Activated T-cell treated with anti-CD3 and anti-CD28 coated beads for 48 hours (primary cell): ENCODE measurements at places on chromosomes 11 and 22.

DNA sequence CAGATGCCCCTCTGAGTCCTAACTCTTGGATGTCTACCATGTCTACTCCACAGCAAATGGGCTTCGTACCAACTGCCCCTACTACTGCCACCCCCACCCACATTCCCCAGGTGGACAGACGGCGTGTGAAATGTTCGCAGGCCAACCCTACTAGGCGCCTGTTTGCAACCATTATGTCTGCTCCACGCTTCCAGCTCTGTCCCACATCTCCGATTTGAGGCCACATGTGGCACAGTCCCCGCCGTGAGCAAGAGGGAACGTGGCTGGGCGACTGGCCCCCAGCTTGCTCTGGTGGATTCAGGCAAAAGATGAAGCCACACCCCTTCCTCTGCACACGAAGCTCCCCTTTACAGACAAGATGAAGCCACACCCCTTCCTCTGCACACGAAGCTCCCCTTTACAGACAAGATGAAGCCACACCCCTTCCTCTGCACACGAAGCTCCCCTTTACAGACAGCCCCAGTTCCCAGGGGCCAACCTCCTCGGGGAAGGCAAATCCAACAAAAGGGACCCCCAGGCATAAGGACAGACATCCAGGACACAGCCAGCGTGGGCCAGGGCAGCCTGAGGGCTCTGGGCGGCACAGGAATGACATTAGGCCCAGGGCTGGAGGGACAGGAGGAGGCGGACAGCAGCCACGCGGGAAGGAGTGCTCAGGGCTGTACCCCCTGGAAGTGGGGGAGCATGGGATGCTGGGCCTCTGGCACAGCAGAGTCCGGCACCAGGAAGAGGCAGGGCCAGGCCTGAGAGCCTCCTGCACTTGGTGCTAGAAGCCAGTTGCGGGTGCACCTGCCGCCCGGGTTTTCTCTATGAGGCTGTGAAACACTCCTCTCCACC lies 106.2 kb downstream of the SHANK2 start:
- DNase-seq = no peak

GRCh38 chr11:35689081-35689996 lies 26.8 kb downstream of the TRIM44 start:
- DNase-seq = no peak

GRCh38 chr11:61567286-61568061 lies 13.4 kb downstream of the SYT7 start:
- DNase-seq = peak; percentile 74

GRCh38 chr11:119752946-119753345 lies 23.9 kb upstream of the NECTIN1 start:
- DNase-seq = no peak

DNA sequence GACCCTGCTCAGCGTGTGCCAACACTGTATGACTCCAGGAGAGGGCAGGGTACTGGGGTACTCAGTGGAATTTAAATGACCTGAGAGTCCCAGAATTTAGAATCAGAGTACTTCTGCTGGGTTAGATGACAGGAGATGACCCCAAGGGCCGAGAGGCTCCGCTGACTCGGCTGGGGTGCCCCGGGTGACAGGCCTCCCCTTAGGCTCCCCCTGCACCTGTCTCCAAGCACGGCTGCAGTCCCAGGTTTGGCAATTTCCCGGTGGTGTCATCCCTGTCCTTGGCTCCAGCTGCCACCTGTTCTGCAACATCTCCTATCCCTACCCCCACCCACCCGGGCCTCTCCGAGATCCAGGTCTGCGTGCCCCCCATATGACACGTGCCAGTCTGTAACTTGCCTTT lies 1.3 kb downstream of the ACTN3 start:
- DNase-seq = no peak

DNA sequence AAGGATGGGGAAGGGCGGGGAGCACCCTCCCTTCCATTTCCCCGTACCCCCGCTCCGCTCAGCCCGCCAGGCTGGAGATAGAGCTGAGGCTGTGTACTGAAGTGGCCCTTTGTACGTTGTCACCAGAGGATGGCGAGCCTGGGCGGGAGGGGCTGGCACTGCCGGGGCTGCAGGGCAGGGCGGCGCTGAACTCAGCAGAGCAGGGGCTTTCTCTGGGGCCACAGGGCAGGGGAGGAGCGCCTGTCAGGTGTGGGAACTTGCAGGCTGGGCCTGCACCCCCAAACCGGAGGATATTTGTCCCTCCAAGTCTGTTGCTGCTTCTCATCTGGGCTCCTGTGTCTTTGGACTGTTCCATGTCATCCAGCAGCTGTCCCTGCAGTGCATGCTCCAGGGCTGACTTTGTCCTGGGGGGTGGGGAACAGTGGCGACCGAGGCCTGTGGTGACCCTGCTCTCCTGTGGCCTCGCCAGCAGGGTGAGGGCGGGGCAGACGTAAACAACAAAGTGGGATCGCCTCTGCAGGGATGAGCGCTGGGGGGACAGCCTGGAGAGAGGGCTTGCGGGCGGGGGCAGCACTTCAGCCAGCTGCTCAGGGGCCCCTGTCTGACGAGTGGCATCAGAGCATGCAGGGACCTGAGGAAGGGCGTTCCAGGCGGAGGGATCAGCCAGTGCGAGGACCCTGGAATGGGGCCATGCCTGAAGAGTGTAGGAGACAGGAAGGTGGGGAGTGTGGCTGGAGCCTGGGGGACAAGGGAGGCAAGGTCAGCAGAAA lies 13.1 kb downstream of the MGAT3 start:
- DNase-seq = no peak

- DNase-seq = peak; percentile 52
These were observed 27.0 kb downstream of the ART5 start for GRCh38 chr11:3614742-3615171.

GRCh38 chr11:67120881-67121710 lies 2.0 kb downstream of the KDM2A start:
- no peak for DNase-seq

DNA sequence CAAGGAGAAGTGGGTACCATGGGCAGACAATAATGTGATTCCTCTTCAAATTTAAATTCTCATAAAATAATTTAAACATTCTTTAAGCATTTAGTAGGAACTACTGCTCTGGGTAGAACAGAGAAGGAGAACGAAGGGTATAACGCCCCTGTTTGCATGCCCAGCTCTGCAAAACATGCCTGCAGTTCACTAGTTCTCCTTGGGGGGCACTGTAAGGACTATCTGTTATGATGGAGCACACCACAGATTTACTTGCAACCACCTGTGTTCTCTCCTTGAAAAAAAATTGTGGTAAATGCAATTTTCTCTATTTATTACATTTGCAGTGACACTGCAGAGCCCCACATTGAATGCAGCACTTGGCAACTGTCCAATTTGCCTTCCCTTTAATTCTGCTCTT lies 100.3 kb downstream of the GUCY1A2 start:
- no peak for DNase-seq

DNA sequence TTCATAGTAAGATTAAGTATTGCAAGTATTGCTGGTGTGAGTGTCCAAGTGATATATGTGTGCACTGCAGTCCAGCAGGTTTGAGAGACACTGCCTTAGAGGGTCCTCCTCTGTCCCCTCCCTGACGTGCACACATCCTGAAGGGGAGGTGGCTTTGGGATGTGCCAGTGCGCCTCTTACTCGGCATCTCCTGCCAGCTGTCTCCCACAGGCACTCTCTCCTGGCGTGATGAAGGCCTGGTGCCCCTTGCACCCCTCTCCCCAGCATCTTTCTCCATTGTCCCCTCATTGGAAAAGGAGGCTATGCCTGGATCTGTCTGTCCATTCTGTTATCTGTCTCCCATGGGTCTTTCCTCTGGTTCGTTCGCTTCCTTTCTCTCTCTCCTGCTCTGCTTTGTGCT lies 24.2 kb downstream of the GTPBP1 start:
- no peak for DNase-seq

GRCh38 chr11:7851391-7851790 lies 54.6 kb upstream of the OR5P2 start:
- no peak for DNase-seq

DNA sequence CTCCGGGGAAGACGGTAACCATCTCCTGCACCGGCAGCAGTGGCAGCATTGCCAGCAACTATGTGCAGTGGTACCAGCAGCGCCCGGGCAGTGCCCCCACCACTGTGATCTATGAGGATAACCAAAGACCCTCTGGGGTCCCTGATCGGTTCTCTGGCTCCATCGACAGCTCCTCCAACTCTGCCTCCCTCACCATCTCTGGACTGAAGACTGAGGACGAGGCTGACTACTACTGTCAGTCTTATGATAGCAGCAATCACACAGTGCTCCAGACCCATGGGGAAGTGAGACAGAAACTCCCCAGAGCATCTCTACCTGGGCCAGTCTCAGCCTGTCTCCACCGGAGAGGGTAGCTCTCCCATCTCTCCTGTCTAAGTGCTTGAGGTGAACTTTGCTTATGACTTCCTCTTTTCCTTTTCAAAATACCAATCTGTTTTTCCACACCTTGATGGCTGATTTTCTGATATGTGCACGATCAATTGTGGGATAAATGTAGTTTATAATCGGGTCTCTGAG lies 48.5 kb upstream of the VPREB1 start:
- DNase-seq = no peak

- DNase-seq = no peak
These were observed 1236.4 kb downstream of the FAM181B start for GRCh38 chr11:81497202-81497804.

DNA sequence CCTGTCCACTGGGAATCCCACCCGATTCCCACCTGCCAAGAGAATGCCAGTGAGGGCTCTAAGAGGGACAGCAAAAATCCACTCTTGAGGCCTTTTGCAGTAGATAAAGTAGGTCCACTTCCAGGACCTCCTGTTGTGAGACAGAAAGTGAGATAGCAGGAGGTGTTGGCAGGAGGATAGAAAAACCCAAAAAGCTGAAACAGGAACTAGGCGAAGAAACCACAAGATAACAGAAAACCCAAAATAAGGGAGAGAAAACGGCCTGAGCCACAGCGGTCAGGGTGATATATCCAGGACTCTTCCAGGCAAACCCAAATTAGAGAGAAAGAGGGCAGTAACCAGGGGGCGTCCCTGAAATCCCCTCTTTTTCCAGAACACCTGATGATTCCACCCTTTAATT lies 79.7 kb upstream of the LINC01488 start:
- no peak for DNase-seq

DNA sequence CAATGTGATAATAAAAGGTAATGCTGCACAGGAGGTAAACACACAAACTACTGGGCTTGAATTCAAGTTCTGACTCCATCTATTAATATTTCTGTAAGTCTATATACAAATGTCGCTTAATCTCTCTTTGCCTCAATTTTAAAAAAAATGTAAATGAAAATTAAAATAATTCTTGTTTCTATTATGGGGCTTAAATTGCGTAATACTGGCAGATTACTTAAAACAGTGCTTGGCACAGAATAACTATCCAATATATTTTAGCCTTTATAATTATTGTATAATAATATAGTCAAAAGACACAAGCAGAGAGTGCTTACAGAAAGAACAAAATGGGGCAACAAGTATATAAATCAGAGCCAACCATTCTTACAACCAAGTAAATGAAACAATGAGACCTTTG lies 489.1 kb downstream of the CNTN5 start:
- no peak for DNase-seq

- DNase-seq = no peak
These were observed 7.4 kb downstream of the APOBEC3D start for GRCh38 chr22:39028281-39028680.

DNA sequence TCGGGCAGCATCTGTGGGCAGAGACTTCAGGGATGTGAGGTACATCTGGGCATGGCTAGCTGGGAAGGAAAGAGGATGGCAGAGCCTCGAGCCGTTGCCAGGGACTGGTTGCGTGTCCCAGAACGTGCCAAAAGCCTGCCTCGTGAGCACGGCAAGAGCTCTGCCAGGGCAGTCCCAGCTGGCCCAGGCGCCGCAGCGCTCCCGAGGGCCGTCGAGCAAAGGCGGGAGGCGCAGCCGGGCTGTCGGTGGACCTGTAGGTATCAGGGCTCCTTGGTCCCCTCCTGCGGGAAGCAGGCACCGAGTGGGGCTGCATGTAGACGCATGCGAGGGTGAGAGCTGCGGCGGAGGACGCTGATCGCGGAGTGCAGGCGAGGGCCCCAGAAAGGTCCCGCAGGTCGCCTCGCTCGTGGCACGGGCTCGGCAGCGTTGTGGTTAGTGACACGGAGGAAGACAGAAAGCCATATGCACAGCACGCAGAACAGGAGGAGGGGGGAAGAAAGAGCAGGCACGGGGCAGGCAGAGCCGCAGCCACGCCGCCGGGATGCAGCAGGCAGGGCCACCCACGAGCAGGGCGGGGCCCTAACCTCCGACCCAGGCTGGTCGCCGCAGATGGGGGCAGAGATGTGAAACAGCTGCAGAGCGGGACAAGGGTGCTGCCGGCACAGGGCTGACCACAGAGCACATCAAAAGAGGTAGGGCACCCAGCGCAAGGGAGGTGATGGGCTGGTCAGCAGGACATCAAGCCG lies 18.0 kb downstream of the LSP1 start:
- no peak for DNase-seq

- DNase-seq = no peak
These were observed 13.5 kb upstream of the PLAAT4 start for GRCh38 chr11:63523151-63523550.

DNA sequence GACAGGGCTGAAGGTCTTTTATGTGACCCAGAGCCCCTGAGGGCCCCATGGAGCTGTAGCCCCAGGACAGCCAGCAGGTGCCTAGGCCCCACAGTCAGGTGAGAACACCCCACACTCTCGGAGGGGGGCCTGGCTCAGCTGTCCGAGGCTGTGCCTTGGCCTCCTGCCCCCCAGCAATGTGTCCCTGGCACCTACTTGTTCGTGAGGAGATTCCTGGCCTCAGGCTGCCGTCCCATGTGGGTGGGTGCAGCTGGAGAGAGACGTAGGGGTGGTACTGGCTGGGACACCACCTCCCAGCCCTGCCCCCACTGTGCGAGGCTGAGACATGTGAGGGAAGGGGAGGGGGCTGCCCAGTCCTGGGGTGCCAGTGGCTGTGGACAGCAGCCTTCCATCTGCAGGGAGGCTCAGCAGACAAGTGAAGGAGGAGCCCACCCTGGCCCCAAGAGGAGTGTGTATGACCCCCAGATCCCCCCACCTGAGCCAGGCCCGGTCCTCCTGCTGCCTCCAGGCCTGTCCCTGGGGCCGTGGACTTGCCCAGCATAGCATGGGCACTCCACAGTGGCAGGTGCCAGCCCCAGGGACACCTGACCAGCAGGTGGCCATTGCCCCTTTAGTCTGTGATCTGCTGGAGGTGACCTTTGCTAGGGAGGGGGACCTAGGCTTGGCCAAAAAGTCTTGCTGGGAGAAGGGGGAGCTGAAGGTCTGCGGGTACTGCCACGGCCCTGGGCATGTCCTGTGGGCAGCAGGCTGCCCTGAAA lies 17.0 kb downstream of the IL17REL start:
- DNase-seq = no peak
